ENCODE measurements at places on chromosomes 3 and 15. TPM values are rescaled to one million over a fixed set of nuclear protein-coding genes. Genes with fewer than 3 reads are reported as not detected.

Gene SKOR1
- 3.5 TPM for total RNA-seq

Gene TIMP4
- 56.7 TPM for total RNA-seq

Gene HRG
- total RNA-seq: not detected

Gene PDHB
- total RNA-seq: 59.3 TPM

Gene SUSD5
- 273 TPM for total RNA-seq

Gene NISCH
- 124 TPM for total RNA-seq

Gene CKMT1A
- total RNA-seq: not detected

Gene TAGLN3
- total RNA-seq: not detected

Gene GOLGA8S
- 0.42 TPM for total RNA-seq

Gene SNRK
- 82.6 TPM for total RNA-seq

Gene SLC12A1
- total RNA-seq: 0.85 TPM

Gene CYP8B1
- not detected for total RNA-seq

Gene DOCK3
- 0.14 TPM for total RNA-seq

Gene TMOD2
- total RNA-seq: 13.1 TPM

Gene TMEM108
- 0.28 TPM for total RNA-seq

Gene RAMAC
- total RNA-seq: 15.6 TPM

Gene CLSTN2
- total RNA-seq: 7.6 TPM

Gene PRR23C
- not detected for total RNA-seq

Gene ZNF385D
- 81.3 TPM for total RNA-seq

Gene GOLGA8G
- not detected for total RNA-seq

Measured in thoracic aorta (tissue), 2 donors.